T1000 (cell line): ENCODE measurements at places on chromosomes 2 and 18.

DNA sequence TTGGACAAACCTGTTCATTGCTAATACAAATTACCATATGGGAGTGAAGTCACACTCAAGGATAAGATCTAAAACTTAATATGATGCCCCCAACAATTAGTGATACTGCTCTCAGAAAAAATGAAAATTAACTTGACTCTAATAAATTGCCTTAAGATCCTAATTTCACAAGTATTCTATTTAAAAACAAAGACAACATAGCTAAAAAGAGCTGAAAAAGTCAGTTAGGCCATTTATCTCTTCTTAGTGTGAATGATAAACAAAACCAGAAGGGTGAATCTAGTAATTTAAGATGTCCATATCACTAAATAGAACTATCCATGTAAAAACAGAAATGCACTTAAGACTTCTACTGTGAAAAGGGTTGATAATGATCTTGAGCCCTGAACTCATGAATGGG, 53.4 kb downstream of the FN1 start:
- DNase-seq: no peak

DNA sequence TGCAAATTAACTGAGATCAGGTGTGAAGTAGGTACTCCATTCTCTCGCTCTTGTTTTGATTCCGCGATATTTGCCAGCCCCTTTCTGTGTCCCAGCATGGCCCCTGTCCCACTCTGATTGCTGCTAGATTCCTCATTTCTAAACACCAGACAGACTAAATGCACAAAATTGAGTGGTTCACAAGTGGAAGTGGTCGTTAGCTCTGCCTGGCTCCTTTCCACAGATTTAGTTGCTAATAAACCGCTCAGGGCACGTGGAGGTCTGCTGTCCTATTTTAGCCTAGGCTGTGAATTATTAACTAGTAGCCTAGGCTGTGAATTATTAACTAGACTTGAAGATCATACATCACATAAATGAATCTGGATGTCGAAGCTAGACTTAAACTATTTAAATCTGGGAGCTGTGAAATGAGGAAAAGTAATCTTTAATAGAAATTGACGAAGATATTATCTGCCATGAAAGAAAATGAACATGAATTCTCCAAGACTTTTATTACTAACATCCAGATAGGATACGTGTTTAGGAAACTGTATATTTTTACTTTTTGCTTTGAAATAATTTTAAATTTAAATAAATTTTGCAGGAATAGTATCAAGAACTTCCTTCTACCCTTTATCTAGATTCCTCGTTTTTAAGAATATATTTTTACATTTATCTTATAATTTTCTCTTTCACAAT, 3.7 kb downstream of the IL1RL2 start:
- no peak for DNase-seq

DNA sequence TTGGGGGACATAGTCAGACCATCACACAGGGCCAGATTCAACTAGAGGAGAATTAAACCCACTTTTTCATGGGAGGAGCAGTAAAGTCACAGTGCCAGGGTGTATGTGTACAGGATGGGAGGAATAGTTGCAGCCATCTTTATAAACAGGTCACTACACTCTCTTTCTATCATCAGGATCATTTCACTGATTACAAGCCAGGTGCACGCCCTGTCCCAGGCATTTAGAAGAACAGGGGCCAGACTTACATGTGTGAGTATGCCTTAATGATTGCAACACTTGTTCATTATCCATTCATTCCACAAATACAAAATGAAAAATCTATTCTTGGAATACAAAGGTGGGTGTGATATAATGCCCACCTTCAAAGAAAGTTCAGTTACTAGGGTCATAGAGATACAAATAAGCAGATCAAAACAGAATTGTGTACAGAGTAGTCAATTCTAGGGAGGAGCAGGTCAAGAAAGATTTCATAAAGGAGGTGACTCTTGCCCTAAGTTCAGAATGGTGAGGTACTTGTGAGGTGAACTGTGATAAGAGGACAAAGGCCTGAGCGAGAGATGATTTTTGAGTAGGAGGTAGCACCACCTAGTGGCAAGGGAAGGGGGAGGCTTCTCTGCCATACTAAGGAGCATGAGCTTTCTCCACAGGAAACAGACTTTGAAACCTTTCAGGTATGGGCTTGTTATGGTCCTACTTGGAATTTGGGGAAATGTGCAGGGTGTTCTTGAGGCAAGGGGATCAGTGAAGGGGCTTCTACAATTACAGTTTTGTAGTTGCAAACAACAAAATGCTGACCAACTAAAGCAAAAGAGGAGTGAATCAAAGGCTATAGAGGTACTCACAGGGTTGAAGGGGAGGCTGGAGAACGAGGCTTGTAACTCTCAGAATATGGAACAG, 156.3 kb downstream of the SUCLG1 start:
- peak; percentile 35 for DNase-seq

DNA sequence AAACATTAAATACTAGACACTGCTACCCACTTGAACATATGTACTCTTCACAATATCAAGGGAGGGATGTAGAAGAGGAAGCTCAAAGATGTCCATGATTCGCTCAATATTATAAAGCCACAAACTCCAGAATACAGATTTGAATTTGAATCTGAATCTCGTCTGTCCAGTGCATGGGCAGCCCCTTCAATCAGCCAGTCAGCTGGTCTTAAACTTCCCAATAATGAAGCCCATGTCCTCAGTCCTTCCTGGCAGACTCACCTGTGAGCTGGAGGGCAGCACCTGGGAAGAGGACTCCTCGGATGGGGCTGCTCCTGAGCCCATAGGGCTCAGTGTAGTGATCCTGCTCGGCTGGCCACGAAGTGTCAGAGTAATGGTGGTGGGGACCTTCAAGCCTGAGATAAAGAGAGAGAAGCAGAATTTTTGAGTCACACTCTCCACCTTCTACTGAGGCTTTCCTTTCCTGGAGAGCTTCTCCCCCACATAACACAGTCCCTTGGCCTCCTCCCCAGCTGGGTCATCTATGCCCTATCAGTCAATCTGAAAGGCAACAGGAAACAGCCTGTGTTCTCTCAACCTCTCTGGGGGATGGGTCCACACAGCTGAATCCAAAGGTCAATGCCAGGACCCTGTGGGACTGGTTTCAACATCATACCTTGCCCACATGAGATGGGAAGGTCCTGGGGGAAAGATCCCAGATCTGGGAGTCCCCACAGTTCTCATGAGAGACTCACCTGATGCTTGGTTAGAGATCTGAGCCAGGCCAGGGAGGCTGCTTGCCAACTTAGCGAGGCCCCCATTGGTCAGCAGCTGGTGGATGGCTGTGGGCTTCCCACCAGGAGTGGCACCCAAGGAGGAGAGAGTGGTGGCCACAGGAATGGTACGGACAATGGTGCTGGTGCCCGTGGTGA, 36.5 kb downstream of the KANSL3 start:
- DNase-seq: no peak

DNA sequence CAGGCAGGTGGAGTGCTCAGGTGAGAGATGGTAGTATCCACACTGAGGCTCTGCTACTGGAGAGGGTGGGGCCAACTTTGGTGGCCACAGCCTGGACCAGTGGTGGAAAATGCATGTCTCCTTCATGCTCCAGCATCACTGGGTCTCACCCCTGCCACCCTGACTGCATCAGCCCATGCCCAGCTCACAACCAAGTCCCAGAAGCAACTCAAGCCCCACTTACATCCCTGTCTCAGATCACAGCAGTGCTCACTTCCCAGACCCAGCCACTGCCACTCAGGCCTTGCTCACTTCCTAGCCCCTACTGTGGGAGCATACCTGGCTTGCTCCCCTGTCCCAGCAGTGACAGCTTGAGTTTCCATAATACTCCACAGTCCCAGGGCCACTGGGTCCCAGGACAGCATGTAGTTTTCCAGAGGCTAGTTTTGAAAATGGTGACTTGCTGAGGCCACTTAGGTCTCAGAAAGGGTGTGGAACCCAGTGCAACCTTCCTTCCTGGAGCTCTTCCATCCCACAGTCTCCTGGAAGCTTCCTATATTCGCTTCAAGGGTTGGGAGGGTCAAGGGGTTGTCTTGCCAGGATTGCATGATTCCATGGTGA, 58.8 kb downstream of the GPC1 start:
- DNase-seq: no peak

DNA sequence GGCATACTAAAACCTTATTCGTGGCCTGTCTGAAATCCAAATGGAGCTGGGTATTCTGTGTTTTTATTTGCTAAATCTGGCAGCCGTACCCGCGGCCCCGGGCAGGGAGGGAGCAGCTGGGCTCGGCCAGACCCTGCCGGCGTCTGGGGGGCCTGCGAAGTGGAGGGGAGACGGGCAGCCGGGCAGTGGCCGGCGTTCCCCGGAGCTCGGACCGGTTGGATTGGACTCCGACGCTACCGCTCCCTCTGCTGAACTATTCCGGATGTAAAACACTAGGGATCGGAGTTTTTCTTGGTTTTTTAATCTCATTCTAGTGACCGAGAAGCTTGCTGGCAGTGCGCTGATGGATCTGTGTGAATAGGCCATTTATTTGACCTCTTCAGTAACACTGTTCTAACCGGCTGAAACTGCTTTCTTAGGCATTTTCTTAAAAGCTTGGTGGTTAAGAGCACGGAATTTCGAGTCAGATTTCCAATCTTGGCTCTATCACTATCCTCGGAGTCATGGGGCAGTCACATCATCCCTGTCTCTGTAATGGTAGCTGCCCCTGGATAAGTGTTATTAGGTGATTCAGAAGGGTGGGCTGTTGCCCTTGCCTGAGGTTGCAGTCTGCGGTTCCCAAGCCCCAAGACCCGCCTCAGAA, 694 bp downstream of the UNC50 start:
- DNase-seq: no peak

GRCh38 chr2:230640540-230641011, 72.1 kb upstream of the CAB39 start:
- peak; percentile 30 for DNase-seq

DNA sequence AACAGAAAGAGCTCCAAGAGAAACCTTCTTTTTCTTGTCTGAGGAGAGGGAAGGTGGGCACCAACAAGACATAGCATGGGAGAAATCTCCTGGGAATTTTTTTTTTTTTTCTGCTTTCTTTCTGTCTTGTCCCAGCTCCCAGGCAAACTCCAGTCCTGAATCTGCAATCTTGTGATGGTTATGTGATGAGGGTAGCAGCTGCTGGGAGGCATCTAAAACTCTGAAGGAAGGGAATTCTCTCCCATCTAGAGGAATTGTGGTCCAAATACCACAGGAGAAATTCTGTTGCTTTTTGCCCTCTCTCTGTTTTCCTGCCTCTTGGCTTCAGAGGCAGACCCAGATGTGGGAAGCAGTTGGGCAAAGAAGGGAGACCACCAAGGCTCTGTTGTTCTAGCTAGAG, 16.7 kb downstream of the SCRN3 start:
- DNase-seq: no peak

DNA sequence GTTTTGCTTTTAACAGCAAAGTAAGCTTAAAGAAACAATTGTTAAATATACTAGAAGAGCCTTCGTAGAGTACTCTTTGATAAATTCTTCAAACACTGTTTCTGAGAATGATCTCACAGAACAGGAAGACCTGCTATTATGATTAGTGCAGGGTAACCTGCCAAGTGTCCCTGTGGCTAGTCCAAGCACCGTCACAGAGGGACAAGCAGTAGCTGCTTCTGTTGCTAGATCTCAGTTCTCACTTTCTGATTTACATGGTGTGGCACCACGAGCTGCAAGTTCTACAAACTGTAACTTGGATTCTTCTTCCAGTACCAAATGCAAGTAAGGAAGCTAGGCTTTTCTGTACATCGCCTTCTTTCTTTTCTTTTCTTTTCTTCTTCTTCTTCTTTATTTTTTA, 121.5 kb downstream of the PIEZO2 start:
- no peak for DNase-seq

- no peak for DNase-seq
Measured at GRCh38 chr2:202094426-202094986, 21.5 kb downstream of the KIAA2012 start.

DNA sequence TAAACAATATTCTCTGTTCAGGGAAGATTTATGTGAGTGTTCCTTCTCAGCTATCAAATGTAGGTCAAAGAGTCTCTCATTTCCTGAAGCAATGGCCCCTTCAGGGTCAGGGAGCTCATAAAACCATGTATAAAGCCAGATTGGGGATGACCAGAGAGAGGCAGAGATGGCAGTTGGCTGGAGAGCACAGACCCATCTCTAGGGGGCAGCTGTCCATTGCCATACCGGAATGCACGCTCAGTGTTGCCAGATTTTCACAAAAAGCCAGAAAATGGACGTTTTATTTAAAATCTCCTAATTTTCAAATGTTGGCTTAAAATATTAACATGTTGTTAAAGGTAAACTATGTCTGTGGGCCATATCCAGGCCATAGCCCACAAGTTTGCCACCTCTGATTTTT, 1920.7 kb upstream of the CELF4 start:
- DNase-seq: no peak

- DNase-seq: no peak
Measured at GRCh38 chr2:7847321-7847720, 834.5 kb upstream of the ID2 start.

DNA sequence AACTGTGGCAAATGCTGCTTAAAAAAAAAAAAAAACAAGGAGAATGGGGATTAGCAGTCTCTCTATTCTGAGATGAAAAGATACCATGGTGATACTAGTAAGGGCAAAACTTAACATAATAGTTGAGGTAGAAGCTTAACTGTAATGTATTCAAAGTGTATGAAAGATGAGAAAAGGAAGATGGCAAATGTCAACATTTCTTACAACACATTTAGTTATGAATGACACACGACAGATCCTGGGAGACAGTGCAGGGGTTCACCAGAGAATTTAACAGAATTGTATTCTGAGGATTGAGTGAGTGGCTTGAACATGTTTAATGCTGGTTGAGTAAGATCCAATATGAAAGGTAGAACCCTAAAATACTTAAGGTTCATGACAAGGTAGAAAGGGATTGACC, 52.7 kb downstream of the CUL3 start:
- no peak for DNase-seq

DNA sequence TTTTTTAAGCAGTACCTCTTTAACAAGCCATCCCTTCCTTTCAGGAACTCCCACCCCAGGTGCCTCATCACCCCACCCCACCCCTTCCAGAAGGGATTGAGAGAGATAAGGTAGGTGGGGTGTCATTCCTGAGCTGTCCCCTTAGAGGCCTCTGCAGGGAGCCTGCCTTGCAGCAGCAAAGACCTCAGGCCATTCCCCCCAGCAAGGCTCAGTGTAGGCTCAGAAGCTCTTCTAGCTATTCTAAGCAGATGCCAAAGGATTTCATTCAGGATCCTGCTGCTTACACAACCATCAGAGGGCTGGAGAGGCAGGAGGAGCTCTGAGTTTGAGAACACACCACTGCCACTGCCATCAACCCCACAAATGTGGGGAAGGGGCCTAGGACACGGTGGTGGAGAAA, 5.8 kb upstream of the FIGLA start:
- DNase-seq: no peak

- DNase-seq: no peak
Measured at GRCh38 chr2:145380436-145381017, 860.6 kb upstream of the ZEB2 start.

DNA sequence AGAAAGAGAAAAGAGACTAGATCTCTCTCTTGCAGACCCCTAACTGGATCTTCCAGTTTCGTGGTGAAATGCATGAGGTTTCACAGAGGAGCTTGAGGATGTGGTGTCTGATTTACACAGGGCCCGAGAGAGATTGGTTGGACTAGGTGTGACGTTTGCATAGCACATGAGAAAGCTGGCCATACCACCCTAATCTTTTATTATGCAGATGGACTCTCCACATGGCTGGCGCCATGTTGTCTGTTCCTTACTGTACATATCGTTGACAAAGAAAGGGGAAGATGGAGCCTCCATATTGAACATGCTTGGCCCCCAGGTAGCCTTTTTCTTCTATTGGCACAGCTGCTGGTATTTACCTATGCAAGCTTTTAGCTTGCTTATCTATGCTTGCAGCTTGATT, 27.5 kb upstream of the PGAP1 start:
- no peak for DNase-seq
